Activated CD8-positive, alpha-beta memory T cell treated with anti-CD3 and anti-CD28 coated beads for 24 hours (primary cell): ENCODE measurements at places on chromosomes 3 and 15.

GRCh38 chr3:189195302-189195701, 23.5 kb downstream of the TPRG1 start:
- no peak for DNase-seq

DNA sequence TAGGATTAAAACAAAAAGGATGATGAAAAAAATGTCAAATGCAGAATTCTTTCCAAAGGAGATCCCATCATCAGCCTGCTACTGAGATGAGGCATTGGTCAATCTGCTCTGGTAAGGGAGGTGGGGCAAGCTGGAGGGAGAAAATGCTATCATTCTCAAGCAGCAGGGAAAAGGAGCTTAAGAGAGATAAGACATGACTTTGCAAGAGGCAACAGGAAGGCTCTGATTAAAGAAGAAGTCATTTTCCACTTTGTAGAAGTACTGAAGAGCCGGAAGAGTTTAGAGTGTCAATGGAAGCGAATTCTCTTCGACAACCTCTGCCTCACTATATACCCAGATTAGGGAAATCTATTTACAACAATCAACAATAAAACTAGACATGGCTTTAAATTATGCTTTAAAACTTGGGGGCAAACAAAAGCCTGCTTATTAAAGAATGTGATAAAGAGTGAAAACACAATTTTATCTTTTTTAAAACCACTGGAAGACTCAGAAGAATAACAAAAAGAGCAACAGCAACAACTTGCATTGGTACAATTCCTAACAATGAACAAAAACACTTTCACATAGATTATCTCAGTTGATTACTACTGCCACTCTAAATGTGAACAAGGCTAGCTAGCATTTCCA, 81.8 kb upstream of the NANOGP8 start:
- no peak for DNase-seq

GRCh38 chr15:42732095-42732827, 4.7 kb downstream of the CDAN1 start:
- DNase-seq, result no peak

GRCh38 chr3:27596334-27596841, 112.2 kb upstream of the SLC4A7 start:
- no peak for DNase-seq

DNA sequence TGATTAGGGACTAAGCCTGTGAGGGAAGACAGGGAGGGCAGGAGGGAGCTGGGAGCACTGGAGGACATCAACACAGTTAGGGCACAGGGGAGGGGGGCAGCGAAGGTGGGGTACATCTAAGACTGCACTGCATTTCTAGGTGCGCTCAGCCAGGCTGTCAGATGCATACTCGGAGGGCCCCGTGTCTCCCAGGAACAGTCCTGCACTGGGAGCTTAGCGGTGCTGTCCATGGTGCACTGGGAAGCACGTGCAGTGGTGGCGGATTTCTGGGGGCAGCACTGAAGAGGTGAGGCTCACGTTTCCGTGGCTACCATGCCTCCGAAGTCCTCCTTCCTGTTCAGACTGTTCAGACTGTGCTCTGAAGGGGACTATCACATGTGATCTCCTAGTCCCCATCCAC, 54.4 kb downstream of the ROPN1B start:
- DNase-seq, result peak; percentile 11

DNA sequence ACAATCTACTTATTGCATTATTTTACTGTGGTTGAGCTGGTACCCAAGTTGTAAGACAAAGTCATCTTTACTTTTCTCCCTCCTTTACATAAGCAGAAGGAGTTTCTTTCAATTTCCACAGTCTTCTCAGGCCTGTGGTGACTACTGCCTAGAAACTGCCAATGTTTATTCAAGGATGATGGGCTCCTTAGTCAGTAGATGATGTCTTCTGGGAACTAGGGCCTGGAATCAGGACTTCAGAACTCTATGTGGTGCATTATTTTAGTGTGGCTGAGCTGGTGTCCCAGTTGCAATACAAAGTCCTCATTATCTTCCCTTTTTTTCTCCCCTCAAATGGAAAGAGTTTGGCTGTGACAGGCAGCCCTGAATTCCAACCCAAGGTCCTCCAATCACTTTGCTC, 1762.5 kb downstream of the SI start:
- no peak for DNase-seq

DNA sequence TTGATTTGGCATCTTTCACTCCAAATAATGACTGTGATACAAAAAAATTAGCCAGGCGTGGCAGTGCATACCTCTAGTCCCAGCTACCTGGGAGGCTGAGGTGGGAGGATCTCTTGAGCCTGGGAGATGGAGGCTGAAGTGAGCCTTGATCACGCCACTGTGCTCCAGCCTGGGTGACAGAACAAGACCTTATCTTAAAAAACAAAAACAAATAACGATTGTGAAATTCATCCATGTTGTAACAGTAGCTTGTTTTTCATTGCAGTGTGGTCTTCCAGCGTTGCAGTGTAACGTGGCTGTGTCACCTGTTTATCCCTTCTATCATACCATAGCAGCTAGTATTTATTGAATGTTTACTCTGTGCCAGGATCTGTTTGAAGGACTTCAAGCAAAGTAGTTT, 120.9 kb downstream of the ITPR1 start:
- no peak for DNase-seq

DNA sequence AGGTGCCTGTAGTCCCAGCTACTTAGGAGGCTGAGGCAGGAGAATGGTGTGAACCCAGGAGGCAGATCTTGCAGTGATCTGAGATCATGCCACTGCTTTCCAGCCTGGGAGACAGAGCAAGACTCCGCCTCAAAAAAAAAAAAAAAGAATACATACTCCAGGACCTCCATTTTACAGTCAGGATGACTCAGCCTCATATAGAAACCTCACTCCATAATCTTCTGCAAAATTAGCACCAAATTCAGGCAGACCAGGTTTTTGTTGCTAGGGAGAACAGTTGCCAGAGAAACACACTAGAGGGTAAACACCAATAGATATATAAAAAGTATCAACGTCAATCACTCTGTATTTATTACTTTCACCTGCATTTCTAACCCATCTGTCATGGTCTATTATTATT, 28.3 kb upstream of the AP3B2 start:
- no peak for DNase-seq

- no peak for DNase-seq
Observed at GRCh38 chr3:32596909-32597369, 26.3 kb upstream of the DYNC1LI1 start.

DNA sequence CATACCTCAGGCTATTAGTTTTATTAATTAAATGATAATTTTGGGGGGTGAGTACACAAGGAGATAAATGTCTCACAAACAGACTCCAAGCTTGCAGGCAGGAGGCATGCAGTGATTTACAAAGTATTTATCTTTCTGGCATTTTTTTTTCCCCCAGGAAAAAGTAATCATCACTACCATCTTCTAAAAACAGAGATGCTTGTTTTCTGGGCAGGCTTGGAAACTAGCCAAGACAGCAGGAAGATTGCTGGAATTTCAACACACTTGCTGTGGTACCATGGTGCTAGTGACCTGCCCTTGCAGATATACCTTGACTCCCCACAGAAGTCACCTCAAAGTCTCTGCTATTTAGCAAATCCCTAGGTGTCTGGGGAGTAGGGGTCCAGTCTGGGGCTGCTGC, 732.8 kb upstream of the CFAP20DC start:
- DNase-seq, result no peak

DNA sequence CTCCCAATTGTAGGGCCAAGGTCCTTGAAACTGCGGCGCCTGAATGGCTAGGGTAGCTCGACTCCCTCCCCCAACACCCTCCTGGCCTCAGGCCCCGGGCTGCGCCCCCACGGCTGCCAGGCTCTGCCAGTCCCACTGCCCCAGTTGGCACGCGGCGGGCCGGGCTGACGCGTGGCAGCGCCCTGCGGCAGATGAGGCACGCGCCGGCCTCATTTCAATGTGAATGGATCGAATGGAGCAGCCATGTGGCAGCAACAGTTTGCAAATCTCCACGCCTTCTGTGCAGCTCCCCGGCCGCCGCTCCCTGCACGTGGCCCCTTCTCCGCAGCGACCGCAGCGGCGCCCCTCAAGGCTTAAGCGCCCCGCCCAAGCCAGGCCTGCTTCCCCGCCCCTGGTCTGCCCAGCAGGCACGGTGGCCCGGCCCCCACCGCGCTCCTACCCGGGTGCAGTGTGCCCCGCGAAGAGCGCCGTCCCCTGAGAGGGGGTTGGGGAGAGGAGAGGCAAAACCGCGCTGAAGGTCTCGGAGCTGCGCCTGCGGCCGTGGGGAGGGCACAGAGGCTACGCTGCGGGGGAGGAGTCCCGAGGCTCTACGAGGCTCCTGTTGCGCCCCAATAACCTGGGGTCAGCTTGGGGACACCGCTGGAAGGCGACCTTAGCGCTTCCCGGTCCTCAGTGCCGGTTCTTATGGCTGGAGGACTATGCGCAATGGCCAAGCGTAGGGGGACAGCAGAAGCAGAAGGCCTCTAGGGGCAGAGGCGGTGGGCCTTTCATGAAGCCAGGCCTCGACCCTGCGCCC, 3.1 kb upstream of the DLL4 start:
- DNase-seq, result peak; percentile 73

GRCh38 chr15:70092464-70093027, 5.2 kb downstream of the TLE3 start:
- DNase-seq, result no peak

GRCh38 chr3:29871087-29871486, 590.2 kb downstream of the RBMS3 start:
- no peak for DNase-seq

DNA sequence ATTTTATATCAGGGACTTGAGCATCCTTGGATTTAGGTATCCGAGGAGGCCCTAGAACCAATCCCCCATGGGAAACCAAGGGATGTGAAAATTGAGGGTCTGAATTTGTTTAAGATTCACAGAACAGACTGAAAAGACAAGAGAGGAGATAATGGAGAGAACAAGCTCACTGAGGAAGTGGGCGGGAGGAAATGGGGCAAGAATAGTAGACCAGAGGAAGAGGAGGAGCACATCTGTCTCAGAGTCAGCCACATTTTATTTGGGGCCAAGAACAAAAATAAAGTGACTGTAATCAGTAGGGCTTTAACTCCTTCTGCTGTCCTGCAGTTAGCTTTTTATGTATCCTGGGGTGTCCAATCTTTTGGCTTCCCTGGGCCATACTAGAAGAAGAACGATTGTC, 63.8 kb downstream of the BLM start:
- DNase-seq, result no peak

DNA sequence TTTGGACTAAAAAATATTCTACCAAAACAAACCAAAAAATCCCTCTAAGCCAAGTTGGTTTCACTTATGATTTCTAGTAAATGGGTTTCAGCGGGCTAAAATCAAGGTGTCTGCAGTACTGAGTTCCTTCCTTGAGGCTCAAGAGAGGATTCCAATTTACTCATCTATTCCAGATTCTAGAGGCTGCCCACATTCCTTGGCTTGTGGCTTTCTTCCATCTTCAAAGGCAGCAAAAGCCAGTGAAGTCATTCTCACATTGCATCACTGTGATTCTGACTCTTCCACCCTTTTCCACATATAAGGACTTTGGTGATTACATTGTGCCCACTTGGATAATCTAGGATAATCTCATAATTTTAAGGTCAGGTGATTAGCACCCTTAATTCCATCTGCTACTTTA, 48.1 kb downstream of the DPPA2 start:
- DNase-seq, result no peak

DNA sequence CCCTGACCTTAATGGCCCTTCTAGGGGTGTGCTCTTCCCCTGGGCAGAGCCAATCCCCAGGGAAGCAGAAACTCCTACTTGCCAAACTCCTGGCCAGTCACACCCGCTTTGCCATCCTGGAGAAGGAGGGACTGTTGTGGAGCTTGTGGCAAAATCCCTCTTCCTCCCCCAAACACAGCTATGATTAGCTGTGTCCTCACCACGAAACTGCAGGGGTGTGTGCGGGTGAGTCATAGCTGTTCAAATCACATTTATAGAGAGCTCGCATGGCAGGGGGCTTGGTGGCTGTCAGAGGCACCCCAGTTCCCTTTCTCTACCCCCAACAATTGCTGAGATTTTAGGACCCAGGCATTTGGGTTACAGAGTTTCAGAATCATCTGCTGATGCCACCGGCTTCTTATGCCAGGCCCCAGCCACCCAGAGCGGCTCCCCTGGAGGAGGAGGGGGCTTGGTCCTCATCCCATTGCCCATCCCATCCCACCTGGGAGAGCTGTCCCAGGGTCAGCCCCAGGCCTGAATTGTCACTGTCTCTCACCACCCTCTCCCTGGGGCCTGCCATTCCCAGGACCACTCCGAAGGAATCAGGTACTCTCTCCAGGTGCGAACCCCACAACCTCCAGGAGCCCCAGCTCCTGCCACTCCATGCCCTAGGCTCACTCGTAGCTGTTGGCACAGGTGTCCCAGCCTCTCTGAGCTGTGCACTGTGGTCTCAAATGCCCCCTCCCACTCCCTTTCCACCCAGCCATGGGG, 28.8 kb upstream of the MAGEF1 start:
- no peak for DNase-seq

- DNase-seq, result no peak
Observed at GRCh38 chr15:67821784-67822440, 3.4 kb upstream of the SKOR1 start.

- DNase-seq, result peak; percentile 67
Observed at GRCh38 chr3:182979674-182980191, 605 bp downstream of the DCUN1D1 start.

- DNase-seq, result no peak
Observed at GRCh38 chr15:59327942-59328341, 44.7 kb downstream of the MYO1E start.

DNA sequence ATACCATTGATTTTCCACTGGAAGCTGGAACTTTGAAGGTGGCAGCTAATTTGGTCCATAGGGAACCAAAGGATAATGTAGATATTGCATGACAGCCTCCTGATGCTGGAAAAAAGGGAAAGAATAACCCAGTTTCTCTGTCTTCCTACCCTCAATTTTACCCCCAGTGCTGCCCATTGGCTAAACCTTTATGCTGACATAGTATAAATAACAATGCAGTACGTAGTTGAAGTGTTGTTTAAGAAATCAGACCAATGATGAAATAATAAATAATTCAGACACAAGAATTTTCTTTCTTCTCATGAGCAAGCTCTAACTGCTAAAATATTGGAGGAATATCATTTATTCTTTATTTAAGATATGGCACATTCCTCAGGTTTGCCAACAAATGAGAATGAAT, 843.4 kb downstream of the EPHA3 start:
- DNase-seq, result no peak

DNA sequence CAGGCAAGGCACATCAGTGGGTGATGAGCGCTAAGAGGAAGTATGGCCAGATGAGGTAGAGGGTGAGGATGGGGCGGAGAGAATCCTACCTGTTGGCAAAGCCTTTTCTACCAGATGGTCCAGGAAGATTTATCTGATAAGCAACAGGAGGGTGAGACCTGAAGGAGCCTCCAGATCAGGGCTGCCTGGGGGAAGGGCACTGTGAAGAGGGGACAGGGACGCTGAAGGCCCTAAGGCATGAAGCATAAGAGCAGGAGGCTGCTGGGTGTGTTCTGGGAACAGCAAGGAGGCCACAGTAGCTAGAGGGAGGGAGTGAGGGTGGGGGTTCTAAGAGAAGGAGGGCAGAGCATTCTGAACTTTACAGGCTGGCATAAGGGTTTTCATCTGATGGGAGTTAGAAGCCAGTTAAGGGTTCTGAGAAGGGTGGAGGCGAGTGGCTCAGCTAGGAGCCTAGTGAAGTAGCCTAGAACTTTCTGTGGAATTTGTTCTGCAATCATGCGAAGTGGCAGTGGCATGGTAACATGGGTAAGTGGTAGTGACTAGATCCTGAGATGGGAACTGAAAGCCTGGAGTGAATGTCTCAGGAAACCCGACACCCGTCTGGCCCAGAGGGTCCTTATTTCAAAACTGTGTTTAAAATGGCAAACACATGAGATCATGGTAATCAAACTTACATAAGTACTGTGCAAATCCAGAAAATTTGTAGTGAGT, 29.9 kb downstream of the CGNL1 start:
- no peak for DNase-seq

GRCh38 chr15:57544848-57545480, 46.7 kb upstream of the MYZAP start:
- no peak for DNase-seq
